ENCODE measurements at places on chromosomes 3 and 15. TPM values are rescaled to one million over a fixed set of nuclear protein-coding genes. Genes with fewer than 3 reads are reported as not detected.

SCN5A gene
- 1.9 TPM for total RNA-seq

SLC27A2 gene
- total RNA-seq = 4.2 TPM

DNA sequence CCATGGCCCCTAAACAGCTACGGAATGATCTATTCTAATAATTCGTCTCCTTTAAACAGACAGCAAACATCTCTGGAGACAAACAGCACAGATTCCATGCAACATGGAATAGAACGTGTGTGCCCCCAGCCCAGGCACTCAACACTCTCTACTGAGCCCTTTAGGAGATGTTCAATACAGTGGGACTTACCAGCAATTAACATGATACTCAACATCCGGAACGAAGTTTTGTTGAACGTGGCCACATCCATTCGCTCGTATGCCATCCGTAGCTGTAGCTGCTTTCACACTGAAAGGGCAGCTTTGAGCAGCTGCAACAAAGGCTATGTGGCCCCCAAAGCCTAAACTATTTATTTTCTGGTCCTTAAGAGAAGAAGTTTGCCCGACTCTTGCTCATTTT, 3.5 kb downstream of the ADAMTS17 start:
- H3K36me3 ChIP-seq = no peaks in the 10 kb centered on the region
- no peak overlapping the region for H3K4me3 ChIP-seq
- no peak overlapping the region for H3K27ac ChIP-seq
- H3K4me1 ChIP-seq = no peaks in the 10 kb centered on the region
- no peak for DNase-seq

DNA sequence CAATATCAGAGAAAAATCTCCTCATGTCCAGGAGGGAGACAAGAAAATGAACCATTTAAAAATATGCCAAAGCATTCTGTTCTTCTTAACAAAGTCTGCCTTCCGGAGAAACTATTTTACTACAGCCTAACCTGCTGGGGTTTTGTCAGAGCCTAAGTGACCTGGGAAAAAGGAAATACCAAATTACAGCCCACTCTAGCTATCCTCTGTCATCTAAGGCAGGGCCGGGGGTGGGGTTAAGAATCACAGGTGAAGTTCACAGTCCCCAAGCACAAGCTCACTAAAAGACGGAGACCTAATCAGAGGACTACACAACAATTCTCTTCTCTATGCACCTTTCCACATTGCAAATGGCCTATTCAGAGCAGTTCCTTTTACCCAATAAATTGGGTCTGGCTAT, 116.6 kb downstream of the TRIM42 start:
- H3K27ac ChIP-seq = no peak overlapping the region
- H3K27me3 ChIP-seq = no peaks in the 10 kb centered on the region
- no peaks in the 10 kb centered on the region for H3K4me1 ChIP-seq
- DNase-seq = no peak

DNA sequence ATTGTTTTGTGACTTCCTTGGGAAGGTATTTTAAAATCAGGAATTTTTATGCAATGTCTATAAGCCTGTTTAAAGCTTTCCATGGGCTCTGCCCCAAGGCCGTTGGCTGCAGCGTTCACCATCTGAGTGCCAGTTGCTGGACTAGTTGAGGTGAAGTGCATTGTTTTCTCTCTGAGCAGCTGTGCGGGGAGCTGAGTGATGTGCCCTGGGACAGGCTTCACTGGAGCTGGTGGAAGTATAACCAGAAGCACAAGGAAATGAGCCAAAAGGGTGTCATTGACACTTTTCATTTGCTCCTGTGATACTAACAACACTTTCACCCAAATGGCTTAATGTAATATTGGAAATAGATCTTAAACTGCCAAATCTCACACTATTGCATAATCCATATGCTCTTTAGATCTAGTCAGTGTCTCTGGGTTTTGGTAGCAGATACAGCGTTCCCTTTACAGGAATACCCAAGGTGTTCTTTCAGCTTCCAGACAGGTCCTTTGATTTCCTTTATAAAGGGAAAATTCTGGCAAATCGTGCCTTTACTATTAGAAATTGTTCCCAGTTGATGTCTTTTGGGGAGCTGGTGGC, 29.2 kb downstream of the APH1B start:
- no peaks in the 10 kb centered on the region for H3K36me3 ChIP-seq
- H3K4me1 ChIP-seq = peaks cover 11% of the 10 kb centered on the region
- H3K27me3 ChIP-seq = no peaks in the 10 kb centered on the region

DNA sequence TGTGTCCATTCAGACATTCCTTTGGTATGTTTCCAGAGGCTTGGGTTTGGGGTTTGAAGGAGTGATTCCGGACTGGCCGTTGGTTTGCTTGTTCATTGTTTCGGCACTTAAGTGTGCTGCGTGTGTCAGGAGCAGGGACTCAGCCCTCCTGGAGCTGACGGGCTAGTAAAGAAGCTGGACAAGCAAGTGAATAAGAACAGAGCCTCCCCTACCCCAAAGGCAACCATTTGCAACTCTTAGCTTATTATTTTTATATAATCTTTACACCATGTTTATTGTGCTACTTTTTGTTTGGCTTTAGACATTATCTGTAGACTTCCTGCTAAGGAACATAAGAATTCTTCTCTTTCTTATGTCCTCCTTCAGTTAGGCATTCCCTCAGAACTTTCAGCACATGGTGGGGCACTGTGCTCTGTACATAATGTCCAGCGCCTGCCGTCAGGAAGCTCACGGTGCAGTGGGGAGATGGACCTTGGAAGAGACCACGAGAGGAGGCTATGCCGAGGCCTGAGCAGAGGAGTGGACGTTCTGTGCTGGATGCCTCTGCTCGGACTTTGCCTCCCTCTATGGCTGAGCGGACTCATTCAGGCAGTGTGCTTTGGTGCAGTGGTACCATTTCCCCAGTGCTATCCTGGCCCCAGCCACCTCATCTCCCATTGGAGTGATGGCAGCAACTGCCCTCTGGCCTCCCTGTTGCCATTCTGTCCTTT, 65.4 kb downstream of the EEFSEC start:
- no peak overlapping the region for H3K4me3 ChIP-seq
- DNase-seq = peak; percentile 9
- no peaks in the 10 kb centered on the region for H3K36me3 ChIP-seq
- H3K27ac ChIP-seq = no peak overlapping the region
- peaks cover 25% of the 10 kb centered on the region for H3K4me1 ChIP-seq

Measured in thyroid gland (tissue), 4 donors.